ENCODE measurements at places on chromosomes 3 and 15. TPM values are rescaled to one million over a fixed set of nuclear protein-coding genes. Genes with fewer than 3 reads are reported as not detected.

DNA sequence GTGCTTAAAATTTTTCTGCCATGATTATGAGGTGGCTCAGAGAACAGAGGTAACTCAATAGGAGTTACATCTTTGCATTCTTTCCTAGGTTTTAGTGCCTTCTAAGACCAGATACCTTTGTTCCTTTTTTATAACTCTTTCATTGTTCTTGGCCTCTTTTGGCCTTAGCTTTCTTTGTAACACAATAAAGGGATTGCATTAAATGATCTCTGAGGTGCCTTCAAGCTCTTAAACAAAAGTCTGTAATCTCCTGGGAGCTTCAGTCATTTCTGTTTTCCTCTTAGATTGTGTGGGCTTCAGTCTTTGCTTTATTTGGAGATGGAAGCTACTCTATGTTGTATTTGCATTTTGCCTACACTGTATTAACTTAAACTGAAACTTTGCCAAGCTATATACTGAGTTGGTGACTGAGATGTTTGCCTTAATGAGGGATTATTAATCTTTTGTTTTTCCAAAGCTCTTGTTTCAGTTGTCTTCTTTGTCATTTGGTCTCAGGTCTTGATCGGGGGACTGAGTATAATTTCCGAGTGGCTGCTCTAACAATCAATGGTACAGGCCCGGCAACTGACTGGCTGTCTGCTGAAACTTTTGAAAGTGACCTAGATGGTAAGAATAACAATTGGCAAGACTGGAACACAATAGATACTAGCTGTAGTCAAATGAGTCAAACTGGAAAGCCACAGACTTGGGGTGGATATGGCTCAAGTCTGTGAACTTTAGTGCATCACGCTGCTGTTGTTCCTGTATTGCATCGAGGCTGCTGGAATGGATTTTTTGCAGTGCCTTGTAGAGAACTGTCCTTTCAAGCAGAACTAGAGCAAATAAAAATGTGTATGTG lies 110.3 kb downstream of the HCN4 start:
- H3K4me1 ChIP-seq = no peaks in the 10 kb centered on the region
- no peak overlapping the region for H3K27ac ChIP-seq
- no peaks in the 10 kb centered on the region for H3K27me3 ChIP-seq
- H3K4me3 ChIP-seq = no peak overlapping the region
- H3K36me3 ChIP-seq = no peaks in the 10 kb centered on the region
- no peak for DNase-seq

- no peaks in the 10 kb centered on the region for H3K36me3 ChIP-seq
- DNase-seq = no peak
- no peak overlapping the region for H3K27ac ChIP-seq
- no peak overlapping the region for H3K4me3 ChIP-seq
- H3K4me1 ChIP-seq = no peaks in the 10 kb centered on the region
- H3K27me3 ChIP-seq = no peaks in the 10 kb centered on the region
Measured at GRCh38 chr15:63407612-63408011, 26.0 kb upstream of the CA12 start.

GRCh38 chr3:4596612-4597011 lies 103.5 kb downstream of the ITPR1 start:
- no peaks in the 10 kb centered on the region for H3K27me3 ChIP-seq
- peaks cover 8% of the 10 kb centered on the region for H3K4me1 ChIP-seq
- H3K4me3 ChIP-seq = no peak overlapping the region
- no peak for DNase-seq
- H3K36me3 ChIP-seq = no peaks in the 10 kb centered on the region
- no peak overlapping the region for H3K27ac ChIP-seq

The MESP2 gene
- polyA plus RNA-seq = 0.19 TPM
